CD4-positive, alpha-beta T cell treated with Interleukin-15 for 4 hours (primary cell): ENCODE measurements at places on chromosomes 16 and 17.
A peak's percentile ranks its signal among the peaks of the same experiment; 100 is the strongest.

GRCh38 chr16:67252609-67253497 lies 4.1 kb downstream of the SLC9A5 start:
- DNase-seq: no peak

- DNase-seq: no peak
These were observed 6.8 kb upstream of the EZH1 start for GRCh38 chr17:42751628-42752027.

GRCh38 chr17:51083981-51084380 lies 36.7 kb downstream of the SPAG9 start:
- DNase-seq: no peak

GRCh38 chr17:70041061-70041460 lies 34.0 kb upstream of the KCNJ16 start:
- DNase-seq: no peak

DNA sequence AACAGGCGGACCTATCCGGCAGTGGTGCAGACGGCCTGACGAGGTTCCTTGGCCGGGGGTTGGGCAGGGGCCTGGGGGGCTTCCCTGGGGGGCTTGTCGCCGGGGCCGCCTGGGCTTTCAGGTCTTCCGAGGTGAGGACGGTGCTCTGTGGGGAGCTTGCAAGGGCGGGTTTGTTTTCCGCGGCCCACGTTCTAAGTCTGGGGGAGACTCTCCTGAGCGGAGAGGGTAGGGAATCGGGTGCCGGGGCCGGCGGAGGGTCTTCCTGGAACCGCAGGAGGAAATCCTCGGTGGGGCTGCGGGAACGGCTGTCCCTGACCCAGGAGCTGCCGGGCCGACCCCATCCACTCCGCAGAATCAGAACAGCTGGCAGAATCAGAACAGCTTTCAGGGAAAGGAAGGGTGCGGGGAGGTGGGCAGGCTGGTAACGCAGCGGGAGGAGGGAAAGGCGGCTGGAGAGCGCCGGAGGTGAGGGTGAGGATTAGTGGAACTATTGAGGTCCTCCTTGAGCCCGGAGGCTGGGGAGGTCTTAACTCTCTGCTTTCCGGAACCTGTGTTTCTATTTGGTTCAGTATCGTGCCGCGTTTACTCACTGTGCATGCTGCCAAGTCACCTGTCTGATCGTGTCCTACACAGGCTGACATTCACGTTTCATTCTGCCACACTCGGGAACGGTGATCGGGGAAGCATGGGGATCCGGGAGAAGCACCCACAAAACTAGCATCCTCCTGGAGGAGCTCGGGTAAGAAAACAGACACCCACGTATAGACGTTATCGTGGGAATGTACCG lies 28.9 kb downstream of the CPSF4L start:
- DNase-seq: peak; percentile 20

- no peak for DNase-seq
These were observed 9.6 kb downstream of the VPS4A start for GRCh38 chr16:69320740-69321073.
